ENCODE measurements at places on chromosomes 1 and 21. TPM values are rescaled to one million over a fixed set of nuclear protein-coding genes. Genes with fewer than 3 reads are reported as not detected.

DNA sequence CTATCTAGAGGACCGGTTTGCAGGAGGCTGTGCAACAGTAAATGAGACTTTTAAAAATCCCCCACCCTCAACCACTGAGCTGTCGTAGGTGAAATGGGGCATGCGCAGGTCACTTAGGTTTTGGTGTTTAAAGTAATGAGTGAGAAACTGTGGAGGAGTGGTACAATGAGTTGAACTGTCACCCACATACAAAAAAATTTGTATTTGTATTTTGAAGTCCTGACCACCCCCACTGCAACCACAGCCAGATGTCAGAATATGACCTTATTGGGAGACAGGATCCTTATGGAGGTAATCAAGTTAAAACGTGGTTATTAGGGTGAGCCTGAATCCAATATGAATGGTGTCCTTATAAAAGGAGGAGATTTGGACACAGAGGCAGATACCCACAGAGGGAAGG is 1.6 kb upstream of the IRF6 start:
- no peak for DNase-seq
- no peaks in the 10 kb centered on the region for H3K36me3 ChIP-seq
- H3K4me3 ChIP-seq = no peak overlapping the region
- H3K27ac ChIP-seq = no peak overlapping the region
- H3K4me1 ChIP-seq = no peaks in the 10 kb centered on the region

DNA sequence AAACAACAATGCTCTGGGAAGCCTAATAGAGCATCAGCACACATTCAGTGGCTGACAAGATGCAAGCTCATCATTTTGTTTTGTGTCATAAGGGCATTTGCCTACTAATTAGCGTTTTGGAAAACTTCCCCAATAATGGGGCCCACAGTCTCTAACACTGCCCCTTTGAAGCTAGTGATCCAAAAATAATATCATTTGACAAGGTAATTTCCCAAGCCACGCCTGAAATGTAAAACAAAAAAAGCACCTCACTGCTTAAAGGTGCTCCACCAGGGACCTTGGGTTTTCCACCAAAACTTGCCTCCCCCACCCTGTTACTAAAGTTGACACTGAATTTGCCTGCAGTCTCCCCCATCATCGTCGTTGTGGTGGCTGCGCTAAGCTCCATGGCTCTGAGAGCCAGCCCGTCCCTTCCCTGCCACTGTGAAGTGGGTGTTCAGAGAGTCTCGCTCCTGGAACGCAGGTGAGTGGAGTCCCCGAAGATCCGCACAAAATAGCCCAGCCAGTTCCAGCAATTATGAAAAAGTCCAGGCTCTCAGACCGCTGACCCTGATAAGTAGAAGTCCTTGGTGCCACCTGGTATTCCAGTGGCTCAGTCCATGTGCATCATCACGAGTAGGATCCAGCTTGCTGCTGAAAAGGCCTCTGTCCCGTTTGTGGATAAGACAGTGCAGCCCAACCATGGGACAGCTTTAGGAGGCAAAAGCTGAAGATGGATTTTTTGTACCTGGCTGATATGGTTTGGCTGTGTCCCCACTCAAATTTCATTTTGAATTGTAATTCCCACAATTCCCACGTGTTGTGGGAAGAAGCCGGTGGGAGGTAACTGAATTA is 52.2 kb downstream of the RAB3GAP2 start:
- H3K36me3 ChIP-seq = no peaks in the 10 kb centered on the region
- H3K27ac ChIP-seq = no peak overlapping the region
- DNase-seq = no peak
- H3K27me3 ChIP-seq = no peaks in the 10 kb centered on the region

DNA sequence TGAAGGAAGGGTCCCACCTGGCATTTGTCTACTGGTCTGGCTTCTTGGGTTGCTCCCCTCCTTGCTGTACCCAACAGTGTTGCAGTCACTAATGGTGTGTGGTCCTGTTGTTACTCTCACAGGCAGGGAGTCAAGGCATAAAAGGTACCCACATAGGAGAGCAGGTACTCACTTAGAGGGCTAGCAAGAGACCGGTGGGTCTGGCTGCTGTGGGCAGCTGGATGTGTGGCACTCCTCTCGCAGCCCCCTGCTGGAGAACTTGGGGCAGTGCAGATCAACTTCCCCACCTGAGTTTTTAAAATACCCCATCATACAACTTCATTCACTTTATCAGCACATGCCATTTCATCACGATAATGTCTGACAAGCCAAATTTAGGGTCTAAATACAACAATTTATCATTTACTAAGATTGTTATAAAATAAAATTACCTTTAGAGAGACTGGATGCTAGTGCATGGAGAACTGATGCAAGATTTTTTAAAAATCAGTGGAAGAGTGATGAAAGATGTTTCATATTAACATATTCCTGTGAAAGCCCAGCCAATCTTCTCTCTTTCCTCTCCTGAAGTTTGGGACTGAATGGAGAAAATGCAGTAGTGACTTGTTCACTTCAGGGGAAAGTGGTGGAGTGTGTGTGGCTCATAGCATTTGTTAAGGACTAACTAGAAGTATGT is 42.8 kb downstream of the ACP6 start:
- no peaks in the 10 kb centered on the region for H3K36me3 ChIP-seq
- peak; percentile 57 for DNase-seq

- no peak overlapping the region for H3K27ac ChIP-seq
- DNase-seq = no peak
- no peaks in the 10 kb centered on the region for H3K36me3 ChIP-seq
- no peaks in the 10 kb centered on the region for H3K27me3 ChIP-seq
- peaks cover 3% of the 10 kb centered on the region for H3K4me1 ChIP-seq
- no peak overlapping the region for H3K4me3 ChIP-seq
These were observed 272.3 kb upstream of the C1orf105 start for GRCh38 chr1:172148213-172148612.

GRCh38 chr1:27521336-27521831 is 31.4 kb upstream of the WASF2 start:
- no peak for DNase-seq
- H3K4me1 ChIP-seq = peaks cover 44% of the 10 kb centered on the region
- no peaks in the 10 kb centered on the region for H3K27me3 ChIP-seq

GRCh38 chr1:200252531-200252930 is 157.3 kb downstream of the ZNF281 start:
- H3K27ac ChIP-seq = no peak overlapping the region
- H3K4me1 ChIP-seq = no peaks in the 10 kb centered on the region

KCNE2 gene
- not detected for total RNA-seq

GJA4 gene
- total RNA-seq = 8.9 TPM

TAF13 gene
- 21.8 TPM for total RNA-seq

TMPRSS2 gene
- total RNA-seq = 0.60 TPM

PADI2 gene
- 0.55 TPM for total RNA-seq

BARHL2 gene
- total RNA-seq = not detected

Measured in ovary (tissue), 10 donors.